ENCODE measurements at places on chromosomes 7 and 10.

DNA sequence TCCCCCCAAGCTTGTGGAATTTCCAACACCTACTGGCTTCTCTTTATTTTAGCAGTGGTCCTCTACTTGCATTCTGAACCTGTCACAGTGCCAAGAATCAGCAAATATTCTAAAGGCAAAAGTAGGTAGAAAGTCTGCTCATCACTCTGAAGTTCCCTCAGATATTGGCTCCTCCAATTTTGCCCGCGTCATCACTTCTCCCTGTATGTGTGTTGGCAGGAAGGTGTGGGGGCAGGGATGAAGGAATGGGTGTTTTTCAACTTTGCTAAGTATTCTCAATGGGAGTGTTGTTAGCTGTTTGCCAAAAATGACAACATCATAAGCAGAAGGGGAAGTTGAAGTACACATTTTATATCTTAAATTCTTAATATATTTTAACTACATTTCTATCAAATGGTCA, 226.2 kb downstream of the POLR1F start:
- no peak for DNase-seq

- no peak for DNase-seq
Observed at GRCh38 chr7:12269100-12269895, 58.2 kb downstream of the TMEM106B start.

DNA sequence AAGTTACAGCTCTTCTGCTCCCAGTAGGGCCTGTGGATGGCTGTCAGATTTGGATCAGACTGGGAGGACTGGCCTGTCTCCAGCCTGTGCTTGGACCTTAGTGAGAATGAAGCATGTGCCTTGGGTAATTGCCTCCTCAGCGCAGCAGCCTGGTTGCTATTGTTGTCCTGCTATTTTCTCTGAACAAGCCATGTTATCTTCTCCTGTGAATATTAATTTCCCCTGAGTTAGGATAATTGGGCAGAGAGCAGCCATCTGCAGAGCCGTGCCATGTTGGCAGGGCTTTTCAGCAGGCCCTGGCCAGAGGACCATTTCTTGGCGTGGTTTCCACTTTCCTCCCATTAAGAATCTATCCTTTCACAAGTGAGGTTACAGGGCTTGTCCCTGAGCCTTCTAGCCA, 497.3 kb downstream of the SORCS3 start:
- no peak for DNase-seq

DNA sequence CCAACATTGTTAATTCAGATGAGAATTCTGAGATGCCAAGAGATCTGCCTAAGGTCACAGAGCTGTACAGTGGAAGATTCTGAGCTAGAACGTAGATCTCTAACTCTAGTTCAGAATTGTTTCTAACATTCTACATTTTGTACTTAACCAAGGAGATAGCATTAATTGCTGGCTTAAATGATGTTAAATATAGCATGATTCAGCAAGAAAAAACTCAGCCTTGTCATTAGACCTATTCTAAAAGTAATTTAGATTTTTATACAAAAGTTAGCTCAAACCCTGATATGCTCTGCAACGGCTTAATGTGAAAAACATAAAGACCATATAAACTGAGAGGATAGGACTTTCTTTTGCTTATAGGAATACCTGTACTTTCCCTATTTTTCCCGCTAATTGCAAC, 3.4 kb upstream of the CCDC71L start:
- no peak for DNase-seq
